Psoas muscle (tissue), 8 donors: ENCODE measurements at places on chromosomes 5 and 9. TPM values are rescaled to one million over a fixed set of nuclear protein-coding genes. Genes with fewer than 3 reads are reported as not detected.

DNA sequence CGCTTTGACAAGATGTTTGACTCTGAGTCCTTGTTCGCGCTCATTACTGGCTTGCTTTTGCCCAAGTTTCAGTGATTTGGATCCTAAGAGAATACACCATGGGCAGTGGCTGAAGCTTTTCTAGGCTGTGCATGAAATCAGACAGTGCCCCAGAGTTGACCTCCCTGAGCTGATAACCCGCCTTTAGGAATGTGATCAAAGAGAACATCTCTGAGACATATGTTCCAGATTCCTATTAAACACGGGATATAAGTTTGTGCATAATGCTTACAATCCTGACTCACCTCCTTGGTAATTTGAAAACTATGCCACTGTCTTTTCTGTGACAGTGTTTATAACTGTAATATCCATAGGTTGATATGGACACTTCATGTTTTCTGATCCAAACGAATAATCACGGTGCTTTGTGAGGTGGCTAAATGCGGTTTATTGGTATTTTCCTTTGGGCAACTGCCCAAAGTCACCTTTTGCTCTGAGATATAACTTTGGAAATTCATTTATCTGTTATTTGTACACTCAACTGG, 732.9 kb downstream of the MTRR start:
- DNase-seq: no peak

DNA sequence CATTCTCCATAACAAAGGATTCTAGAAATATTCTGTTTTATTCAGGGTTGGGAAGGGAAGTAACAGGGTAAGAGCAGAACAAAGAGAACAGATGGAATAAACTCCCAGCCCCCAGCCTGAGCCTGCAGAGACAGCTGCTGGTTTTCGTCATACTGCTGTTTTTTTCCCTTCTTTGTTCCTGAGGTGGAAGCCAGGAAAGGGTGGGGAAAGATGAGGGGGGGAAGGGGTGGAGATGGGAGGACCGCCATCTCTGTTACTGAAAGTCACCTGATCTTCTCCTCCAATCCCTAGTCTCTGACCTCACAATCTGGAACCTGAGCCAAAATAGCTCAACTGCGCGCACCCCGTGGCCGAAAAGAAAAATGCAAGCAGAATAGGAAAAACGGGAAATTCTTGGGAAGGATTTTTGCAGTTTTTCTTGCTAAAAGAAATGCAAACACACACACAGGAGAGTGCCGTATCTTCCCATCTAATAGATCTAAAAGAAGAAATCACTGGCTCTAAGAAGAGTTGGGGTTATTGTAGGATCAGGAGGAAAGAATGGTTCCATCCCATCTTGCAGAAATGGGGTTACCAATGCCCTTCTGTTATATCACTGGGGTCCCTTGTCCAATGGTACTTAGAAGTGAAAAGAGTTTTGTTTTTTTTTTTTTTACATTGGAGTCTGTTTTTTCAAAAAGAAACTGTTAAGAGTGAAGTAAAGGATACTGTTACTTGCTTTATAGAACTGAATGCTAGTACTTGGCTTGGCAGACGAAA, 57.9 kb downstream of the DIAPH1 start:
- peak; percentile 87 for DNase-seq

- DNase-seq: no peak
Measured at GRCh38 chr5:16723821-16724220, 107.0 kb upstream of the RETREG1 start.

DNA sequence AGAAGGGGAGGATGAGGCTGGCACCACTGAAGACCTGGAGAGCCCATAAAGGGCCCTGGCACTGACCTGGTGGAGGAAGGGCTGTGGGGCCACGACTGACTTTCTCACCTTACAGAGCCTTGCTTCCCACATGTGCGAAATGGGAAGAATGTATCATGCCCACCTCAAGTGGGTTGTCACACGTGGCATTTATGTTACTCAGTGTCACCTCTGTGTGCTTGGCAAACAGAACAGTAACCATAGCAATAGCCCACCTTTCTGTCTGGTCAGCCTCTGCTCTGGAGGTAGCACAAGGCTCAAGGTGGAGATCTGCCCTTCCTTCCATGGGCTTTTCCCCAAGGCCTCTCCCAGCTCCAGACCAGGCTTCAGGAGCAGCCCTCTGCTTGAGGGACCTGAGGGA, 16.7 kb downstream of the TCF7 start:
- no peak for DNase-seq

DNA sequence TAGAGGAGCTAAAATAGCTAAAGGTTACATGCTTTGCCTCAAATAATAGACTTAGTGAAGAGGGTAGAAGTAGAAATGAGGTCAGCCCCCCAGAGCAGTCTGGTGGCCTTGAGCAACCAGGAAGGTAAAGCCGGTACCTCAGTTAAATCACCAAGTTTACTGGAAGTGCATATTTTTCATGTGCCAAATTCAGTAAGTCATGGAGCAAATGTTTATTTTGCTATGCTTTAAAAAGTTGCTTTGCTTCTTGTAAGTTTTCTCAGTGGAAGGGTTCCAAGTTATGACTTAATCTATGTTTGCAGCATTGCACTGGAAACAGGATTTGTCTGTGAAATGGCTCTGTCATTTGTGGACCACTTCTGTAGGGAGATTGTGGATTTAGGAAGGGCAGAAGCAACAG, 256.7 kb downstream of the ARRDC3 start:
- no peak for DNase-seq

HTR4 gene
- total RNA-seq: 0.46 TPM

TRIP13 gene
- total RNA-seq: 0.89 TPM

CDH6 gene
- 1.6 TPM for total RNA-seq
